ENCODE measurements at places on chromosomes 12 and 14.

- H3K4me3 ChIP-seq, result no peak overlapping the region
- peaks cover 11% of the 10 kb centered on the region for H3K4me1 ChIP-seq
- no peak overlapping the region for H3K27ac ChIP-seq
- H3K27me3 ChIP-seq, result no peaks in the 10 kb centered on the region
- no peaks in the 10 kb centered on the region for H3K36me3 ChIP-seq
Observed at GRCh38 chr14:103817595-103817994, 29.8 kb downstream of the PPP1R13B start.

DNA sequence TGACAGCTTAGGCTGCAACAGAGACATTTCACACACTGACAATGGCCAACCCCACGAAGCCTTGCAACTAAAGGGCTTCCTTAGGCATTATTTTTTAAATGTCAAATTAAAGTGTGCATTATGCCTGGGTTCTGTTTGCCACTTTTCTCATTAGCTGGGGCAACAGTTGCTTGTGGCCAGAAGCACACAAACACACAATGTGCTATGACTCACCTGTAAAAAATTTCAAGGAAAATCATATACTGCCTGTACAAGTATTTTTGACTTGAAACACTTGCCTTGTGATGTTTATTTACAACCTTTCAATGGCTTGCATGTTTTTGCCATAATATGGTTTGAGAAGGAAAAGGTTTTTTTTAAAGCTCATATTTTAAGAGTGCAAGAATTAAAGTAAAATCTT, 1.9 kb downstream of the NTN4 start:
- DNase-seq, result no peak
- H3K4me3 ChIP-seq, result no peak overlapping the region
- H3K27me3 ChIP-seq, result peaks cover 54% of the 10 kb centered on the region
- H3K36me3 ChIP-seq, result no peaks in the 10 kb centered on the region
- H3K4me1 ChIP-seq, result peaks cover 12% of the 10 kb centered on the region
- H3K27ac ChIP-seq, result no peak overlapping the region

DNA sequence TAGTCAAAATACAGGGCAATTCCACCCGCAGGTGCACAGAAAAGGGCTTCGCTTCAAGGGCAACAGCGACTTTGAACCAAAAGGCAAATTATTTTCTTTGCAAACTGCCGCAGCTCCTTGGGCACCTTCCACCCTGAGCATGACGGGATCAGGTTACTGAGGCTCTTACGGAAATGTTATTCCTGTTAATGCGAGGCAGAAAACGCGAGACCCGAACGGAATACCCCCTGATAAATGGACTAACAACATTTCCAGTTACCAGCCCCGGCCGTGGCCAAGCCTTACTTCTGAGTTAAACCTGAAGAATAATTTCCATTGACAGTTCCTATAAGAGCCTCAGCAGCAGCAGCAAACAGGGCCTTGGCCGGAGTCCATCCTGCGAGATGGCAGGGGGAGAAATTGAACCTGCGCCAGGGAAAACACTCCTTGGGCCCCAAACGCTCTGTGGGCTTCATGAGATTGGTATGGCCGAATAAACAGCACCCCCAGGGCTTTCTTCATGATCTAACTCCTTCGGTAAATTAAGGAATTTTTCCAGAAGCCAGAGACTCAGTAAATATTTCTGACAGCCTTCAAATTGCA, 70.0 kb upstream of the DICER1 start:
- no peak for DNase-seq
- H3K27me3 ChIP-seq, result no peaks in the 10 kb centered on the region
- H3K4me3 ChIP-seq, result no peak overlapping the region
- H3K27ac ChIP-seq, result no peak overlapping the region

GRCh38 chr14:85423889-85424288, 106.1 kb upstream of the FLRT2 start:
- H3K36me3 ChIP-seq, result no peaks in the 10 kb centered on the region
- no peaks in the 10 kb centered on the region for H3K27me3 ChIP-seq
- no peak overlapping the region for H3K4me3 ChIP-seq
- no peak for DNase-seq
- H3K4me1 ChIP-seq, result no peaks in the 10 kb centered on the region

GRCh38 chr14:35999294-35999693, 173.2 kb downstream of the BRMS1L start:
- no peak overlapping the region for H3K4me3 ChIP-seq
- H3K27me3 ChIP-seq, result peaks cover 11% of the 10 kb centered on the region
- H3K4me1 ChIP-seq, result no peaks in the 10 kb centered on the region
- no peak for DNase-seq

DNA sequence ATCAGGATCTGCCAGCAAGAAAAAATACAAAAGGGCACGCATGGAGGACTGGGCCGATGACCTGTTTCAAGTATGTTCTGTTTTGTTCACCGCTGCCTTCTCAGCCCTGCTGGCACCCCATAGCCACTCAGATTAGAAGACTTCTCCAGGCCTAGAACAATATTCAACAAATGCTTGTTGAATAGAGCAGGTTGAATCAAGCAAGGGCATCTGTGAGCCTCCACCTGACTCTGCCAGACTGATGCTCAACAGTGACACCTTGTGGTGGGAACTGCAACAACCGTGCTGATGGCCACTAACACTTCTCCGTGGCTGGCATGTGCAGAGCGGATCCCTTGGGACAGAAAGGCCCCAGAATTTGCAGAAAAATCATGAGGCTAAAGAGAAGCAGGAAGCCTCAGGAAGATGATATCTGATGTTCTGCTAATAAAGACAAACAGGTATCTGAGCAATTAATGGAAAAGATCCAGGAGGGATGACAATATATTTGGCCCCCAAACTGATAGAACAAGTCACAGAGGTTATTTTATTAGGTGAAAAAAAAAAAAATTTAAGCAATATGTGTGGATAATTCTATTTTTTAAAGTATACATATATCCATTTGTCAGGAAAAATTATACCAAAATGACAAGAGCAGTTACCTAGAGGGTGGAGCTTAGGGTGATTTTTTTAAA, 114.3 kb downstream of the KSR2 start:
- no peak overlapping the region for H3K27ac ChIP-seq
- no peaks in the 10 kb centered on the region for H3K4me1 ChIP-seq
- peak; percentile 55 for DNase-seq
- H3K36me3 ChIP-seq, result no peaks in the 10 kb centered on the region
- no peaks in the 10 kb centered on the region for H3K27me3 ChIP-seq

DNA sequence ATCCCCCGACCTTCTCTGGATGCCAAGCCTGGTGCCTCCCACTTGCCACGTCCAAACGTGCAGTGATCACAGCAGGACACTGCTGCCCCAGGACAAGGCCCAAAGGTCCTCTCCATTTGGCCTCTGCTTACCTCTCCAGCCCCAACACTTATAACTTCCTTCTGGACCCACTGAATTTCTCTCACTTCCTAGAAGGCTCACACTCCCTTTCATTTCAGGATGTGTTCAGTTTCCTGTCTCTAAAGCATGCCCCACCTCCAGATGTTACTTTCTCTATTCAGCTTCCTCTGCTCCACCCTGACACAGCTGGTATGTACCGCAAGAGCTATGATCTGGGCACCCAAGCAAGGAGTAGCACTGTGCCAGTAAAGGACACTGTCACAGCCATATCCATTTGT, 33.0 kb downstream of the CDKL1 start:
- H3K36me3 ChIP-seq, result peaks cover 9% of the 10 kb centered on the region
- DNase-seq, result peak; percentile 73
- H3K4me1 ChIP-seq, result peaks cover 25% of the 10 kb centered on the region
- peak overlapping the region; percentile 90 for H3K27ac ChIP-seq
- H3K4me3 ChIP-seq, result peak overlapping the region; percentile 79

DNA sequence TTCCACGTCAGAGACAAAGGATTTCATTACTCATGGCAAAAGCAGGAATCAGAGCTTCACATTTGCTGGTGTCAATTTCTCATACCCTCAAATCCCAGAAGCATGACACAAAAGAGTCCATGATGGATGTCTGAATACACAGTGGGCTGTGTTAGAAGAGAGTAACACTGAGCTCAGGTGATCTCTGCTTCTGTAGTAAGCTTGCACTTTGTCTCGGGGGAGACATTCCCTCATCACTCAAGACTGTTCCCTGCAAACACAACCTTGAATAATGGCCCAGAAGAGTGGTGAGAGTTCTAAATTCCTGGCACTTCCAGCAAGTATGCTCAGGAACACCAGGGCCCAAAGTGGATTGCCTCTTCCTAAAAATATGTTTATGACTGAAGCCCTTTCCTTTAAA, 1787.2 kb upstream of the SEL1L start:
- no peak for DNase-seq
- H3K36me3 ChIP-seq, result no peaks in the 10 kb centered on the region
- no peaks in the 10 kb centered on the region for H3K4me1 ChIP-seq
- H3K27me3 ChIP-seq, result no peaks in the 10 kb centered on the region

GRCh38 chr12:103665971-103666370, 78.9 kb downstream of the STAB2 start:
- no peak overlapping the region for H3K27ac ChIP-seq
- no peaks in the 10 kb centered on the region for H3K4me1 ChIP-seq
- no peak overlapping the region for H3K4me3 ChIP-seq
- H3K36me3 ChIP-seq, result no peaks in the 10 kb centered on the region
- no peak for DNase-seq
- peaks cover 14% of the 10 kb centered on the region for H3K27me3 ChIP-seq
